ENCODE measurements at places on chromosomes 2 and 18.

DNA sequence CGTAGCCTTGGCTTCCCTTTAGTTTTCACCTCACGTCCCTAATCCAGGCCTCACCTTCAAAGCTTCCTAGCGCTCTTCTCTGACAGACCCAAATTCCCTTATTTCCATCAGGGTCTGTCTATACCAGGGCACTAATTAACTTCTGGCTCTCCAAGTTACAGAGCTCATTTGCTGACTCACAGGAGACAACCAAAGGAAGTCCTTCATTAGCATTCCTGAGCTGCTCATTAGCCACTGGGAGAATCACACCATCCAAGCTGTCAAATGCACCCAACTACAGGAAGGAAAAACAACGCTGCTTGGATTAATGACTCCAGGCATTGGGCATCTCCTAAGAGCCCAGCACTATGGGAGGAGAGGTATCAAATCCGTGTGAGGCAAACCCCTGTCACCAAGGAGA lies 109.8 kb upstream of the ALK start:
- DNase-seq, result no peak

DNA sequence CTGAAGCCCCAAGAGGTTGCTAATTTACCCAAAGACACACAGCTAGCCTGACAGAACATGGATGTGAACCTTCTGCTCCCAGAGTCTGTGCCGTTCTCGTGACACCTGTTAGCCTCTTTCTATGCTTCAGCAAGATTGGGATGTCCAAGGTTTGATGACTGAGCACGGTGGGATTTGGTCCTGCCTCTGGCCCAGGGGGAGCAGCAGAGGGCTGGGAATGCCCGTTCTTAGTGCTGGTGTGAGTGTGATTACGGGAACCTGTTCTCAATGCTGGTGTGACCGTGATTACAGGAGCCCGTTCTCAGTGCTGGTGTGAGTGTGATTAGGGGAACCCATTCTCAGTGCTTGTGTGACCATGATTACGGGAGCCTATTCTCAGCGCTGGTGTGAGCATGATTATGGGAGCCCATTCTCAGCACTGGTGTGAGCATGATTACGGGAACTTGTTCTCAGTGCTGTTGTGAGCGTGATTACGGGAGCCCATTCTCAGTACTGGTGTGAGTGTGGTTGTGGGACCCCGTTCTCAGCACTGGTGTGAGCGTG lies 67.3 kb upstream of the SNTG2 start:
- no peak for DNase-seq

DNA sequence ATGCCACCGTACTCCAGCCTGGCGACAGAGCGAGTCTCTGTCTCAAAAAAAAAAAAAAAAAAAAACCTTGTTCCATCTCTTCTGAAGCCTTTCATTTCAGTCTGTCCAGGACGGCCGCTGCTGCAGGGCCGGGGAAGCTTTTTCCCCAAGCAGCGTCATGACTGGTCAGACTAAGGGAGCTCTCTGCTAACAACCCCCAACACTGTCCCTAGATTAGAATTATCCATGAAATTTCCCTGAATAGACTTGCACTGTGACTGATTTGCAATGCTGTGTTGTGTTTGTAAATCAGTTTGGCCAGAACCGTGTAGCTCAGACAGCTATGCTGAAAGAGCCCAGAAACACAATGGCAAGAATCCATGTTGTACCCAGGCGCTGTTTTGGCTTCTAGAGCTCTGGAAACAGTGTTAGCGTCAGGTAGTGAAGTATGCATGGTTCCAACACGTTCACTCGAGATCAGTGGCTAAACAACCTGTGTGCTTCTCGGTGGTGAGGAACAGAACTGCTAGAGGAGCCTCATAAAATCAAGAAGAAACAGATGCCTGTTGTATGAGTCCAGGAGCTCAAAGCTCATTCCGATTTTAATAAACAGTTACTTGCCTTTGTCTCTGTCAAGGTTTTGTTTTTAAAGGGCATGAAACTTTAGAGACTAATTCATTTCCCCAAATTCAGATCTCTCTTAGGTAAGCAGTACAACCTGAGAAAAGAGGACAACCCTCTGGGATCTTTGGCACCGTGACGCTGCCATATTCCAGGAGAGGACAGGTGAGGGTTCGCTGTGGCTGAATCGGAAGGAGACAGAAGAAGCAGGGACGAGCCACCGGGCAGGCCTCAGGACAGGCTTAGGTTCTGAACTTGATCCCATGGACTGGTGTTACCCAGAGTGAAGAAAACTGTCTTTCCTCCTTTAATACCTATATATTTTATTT lies 43.5 kb downstream of the GORASP2 start:
- peak; percentile 15 for DNase-seq

DNA sequence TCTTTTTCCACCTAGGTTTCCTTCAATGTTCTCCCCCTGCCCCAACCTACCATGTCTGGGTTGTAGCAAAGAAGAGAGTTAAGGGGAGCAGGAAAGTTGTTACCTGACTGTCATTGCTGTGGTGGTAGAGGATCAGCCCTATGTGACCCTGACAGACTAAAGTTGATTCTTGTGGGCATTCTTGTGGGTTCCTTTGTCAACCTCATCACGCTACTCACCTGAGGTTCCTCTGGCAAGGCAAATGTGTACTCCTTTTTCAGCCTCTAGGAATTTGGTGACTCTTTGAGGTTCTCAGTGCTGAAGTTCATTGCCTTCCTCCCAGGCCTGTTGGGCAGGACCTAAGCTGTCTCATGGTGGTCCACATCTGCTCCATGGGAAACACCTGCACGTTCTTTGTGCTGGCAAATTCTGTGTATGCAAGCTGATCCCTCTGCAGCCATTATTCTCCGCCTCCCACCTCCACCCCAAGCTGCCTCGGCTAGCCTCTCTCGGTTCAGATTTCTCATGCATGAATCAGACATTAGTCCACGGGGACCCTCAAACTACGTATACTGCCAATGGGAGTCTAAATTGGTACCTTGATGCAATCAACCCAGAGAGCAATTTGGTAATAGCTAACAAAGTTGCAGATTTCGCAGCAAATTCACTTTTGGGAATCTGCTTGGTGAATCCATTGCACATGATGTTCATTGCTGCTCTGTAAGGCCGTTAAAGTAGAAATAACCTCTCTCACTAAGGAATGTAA lies 1.5 kb upstream of the GMCL1 start:
- no peak for DNase-seq

Measured in HFFc6 (cell line).